ENCODE measurements at places on chromosomes 16 and 17. TPM values are rescaled to one million over a fixed set of nuclear protein-coding genes. Genes with fewer than 3 reads are reported as not detected.

- no peak for DNase-seq
Observed at GRCh38 chr16:30113711-30114333, 485 bp upstream of the GDPD3 start.

CHCT1 gene
- not detected for total RNA-seq

CHST6 gene
- 0.27 TPM for total RNA-seq

DNA sequence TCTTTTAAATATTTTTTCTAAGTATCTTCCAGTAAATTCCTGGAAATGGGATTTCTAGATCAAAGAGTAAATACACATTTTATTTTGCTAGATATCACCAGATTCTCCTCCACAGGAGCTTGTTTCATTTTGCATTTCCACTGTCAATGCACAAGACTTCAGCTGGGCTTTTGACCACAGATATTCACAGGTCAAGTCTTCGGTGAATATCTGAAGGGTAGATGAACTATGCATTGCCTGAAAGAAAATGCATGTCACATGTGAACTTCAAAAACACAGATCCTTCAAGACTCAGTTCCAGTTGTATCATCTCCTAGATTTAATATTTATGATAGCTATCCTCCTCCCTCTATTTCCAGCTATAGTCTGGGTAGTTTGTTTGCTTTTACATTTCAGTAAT is 963.6 kb upstream of the GOT2 start:
- DNase-seq = no peak

GRCh38 chr17:81831957-81832607 is 1.0 kb downstream of the MCRIP1 start:
- DNase-seq = no peak

DNA sequence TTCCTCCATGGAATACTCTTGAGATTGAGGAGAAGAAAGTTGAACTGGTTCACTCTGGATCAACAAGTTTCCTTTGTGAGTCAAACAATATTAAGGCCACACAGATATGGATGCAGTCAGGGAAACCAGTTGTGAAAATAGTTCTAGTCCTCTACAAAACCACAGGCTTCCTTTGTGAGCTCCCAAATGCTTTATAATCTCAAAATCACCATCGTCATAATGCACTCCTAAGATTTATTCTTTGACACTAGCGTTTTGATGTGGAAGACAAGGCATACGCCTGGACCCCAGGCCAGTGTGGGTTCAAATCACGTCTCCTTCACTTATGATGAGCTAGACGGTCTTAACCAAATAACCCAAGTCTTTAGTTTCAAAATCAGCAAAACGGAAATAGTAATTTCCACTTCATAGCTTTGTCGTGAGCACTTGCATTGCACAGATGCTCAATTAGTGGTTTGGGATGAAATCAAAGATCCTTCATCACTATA is 142.6 kb downstream of the STX8 start:
- DNase-seq = no peak

- no peak for DNase-seq
Observed at GRCh38 chr16:25033852-25034251, 18.7 kb upstream of the ARHGAP17 start.

- DNase-seq = no peak
Observed at GRCh38 chr17:38844261-38844757, 9.2 kb downstream of the RPL23 start.

DNA sequence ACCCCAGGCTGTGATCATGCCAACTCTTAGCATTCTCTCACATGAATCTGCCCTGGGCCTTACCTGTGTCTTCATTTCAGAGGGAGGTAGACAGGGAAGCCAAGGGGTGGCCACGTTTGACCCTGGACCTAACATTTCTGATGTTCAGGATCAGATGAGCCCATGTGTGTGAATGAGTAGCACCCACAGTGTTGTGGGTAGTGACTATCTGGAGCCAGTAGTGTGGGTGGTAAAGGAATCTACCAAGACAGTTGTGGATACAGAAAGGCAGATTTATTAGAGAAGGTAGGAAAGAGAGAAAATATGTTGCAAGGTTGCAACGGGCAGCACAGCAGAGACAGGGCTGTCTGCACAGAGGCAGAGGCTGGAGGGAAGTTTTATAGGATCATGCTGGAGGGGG is 60.5 kb downstream of the TK2 start:
- DNase-seq = no peak

MYOCD gene
- total RNA-seq = under 0.01 TPM

DNA sequence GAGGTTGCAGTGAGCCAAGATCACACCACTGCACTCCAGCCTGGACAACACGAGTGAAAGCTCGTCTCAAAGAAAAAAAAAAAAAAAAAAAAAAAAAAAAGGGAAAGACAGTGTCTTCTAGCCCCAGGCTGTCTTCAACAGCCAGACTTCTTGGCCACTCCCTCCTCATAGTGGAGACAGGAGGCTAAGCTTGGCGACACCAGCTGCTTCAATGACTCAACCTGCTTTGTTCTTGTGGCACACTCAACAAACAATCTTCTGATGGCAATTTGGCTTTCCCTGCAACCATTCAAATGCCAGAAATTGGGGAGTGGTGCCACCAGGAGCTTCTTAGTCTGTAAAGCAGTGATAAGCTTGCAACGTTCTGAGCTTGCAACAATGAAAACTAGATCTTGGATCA is 290.4 kb upstream of the DYNLRB2 start:
- no peak for DNase-seq

GRCh38 chr16:87648236-87648635 is 45.9 kb downstream of the JPH3 start:
- no peak for DNase-seq

DNA sequence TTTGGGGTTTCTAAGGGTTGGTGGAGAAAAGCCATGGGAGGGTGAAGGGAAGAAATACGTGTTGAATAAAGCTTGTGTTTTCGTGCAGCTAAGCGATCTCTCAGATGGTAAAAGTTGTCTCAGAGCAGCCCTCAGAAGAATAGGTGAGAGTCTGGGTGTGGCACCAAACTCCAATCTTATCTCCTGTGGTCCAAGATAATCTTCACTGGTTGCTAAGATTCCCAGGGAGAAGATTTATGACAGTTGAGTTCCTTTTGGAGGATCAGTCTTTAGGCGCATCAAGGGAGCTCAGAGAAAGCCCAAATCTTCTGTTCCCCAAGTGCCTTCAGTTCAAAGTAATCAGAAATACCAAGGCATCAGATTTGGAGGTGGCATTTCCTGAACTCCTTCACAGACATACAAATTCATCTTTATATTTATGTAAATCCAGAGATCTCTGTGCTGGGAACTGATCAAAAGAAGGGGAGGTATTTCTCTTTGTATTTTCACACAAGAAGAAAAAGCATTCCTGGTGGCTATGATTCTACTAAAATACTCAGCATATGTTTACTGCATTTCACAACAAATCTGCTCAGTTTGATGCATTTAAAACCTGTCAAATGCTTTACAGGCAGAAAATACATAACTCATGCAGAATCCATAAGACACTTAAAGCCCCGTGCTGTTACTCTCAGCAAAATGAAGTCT is 102.9 kb downstream of the ABCC12 start:
- DNase-seq = no peak

- DNase-seq = no peak
Observed at GRCh38 chr16:18804540-18804939, 3.2 kb upstream of the ARL6IP1 start.

DNA sequence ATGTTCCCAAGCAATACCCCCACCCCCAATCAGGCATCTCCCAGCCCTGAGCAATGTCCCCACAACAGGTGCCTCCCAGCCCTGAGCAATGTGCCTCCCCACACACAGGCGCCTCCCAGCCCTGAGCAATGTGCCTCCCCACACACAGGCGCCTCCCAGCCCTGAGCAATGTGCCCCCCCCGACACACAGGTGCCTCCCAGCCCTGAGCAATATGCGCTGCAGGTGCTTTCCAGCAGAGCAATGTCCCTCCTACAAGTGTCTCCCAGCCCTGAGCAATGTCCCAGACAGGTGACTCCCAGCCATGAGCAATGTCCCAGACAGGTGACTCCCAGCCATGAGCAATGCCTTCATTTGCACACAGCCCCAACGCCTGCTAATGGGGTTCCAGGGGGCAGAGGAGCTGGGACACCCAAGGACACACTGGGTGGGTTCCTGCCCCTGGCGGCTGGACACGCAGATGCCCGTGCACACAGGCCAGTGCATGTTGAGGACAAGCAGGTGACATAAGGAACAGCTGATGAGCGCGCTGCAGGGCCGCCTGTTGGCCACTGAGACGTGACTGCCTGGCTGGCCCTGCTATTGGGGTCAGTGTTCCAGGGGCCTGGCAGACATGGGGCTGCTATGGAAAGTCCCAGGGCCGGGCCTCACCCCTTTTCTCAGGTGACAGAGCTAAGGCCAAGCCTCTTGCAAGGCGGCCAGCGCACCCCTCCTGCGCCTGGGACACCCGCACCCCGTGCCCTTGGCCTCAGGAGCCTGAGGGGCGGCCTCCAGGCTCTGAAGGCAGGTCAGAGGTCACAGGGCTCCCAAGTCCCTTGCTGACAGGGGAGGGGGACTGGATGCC is 26.9 kb upstream of the PABPN1L start:
- no peak for DNase-seq

LGALS9B gene
- under 0.01 TPM for total RNA-seq

DNA sequence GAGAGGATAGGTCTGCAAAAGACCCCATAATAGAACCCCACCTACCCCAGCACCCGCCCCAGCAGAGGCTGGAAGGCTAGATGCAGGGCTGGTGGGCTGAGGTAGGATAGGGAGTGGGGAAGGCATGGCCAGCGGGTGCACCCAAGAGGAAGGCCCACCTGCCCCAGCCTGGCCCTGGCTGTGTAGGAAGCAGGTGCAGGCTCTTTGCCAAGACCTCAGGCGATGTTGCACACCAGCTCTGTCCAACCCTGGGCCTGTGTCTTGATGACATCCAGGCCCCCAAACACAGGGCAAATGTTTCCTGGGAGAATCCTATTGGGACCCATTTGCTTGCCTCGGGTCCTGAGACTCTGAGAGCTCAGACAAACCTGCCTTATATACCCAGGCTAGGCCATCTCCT is 12.2 kb downstream of the UNC119 start:
- DNase-seq = no peak

GRCh38 chr17:46720408-46720807 is 98.1 kb downstream of the WNT3 start:
- DNase-seq = no peak

STX1B gene
- total RNA-seq = 1.1 TPM

DNA sequence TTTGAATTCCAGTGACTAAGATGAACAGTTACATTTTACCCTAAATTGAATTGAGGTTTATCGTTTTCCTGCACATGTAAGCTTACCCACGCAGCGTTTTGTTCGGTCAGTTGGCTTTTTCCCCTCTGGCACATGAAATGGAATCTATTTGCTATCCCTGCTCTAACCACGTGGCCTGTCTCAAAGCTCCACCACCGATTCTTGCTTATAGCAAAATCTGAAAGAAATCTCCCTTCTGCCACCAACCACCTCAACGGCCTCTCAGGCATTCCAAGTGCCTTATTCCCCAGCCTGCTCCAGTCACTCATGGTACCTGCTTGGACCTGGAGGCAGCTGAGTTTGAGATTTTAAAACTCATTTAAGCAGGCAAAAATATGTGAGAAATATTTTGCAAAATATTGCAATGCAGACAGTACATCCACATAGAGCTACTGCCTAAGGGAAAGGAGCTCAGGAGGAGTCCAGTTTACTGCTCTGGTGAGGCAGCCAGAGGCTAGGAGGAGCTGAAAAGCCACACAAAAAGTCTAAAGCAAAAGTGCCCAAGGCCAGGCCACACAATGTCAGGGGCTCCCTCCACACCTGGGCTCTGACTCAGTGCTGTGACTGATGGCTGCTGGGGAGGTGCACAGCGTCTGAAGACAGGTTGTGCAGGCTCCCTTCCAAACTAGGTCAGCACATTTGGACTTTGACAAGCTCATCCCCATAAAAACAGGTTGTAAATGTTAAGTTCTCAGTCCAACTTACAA is 26.4 kb downstream of the ARHGAP17 start:
- peak; percentile 24 for DNase-seq

GRCh38 chr16:70157477-70158260 is 15.9 kb upstream of the CLEC18C start:
- no peak for DNase-seq

OR3A3 gene
- under 0.01 TPM for total RNA-seq

Data from hematopoietic multipotent progenitor cell (in vitro differentiated cells).